ENCODE measurements at places on chromosomes 1 and 21.

- DNase-seq = no peak
Observed at GRCh38 chr1:85847356-85847755, 139.1 kb upstream of the ZNHIT6 start.

GRCh38 chr21:29914326-29914725, 25.5 kb downstream of the GRIK1 start:
- no peak for DNase-seq

DNA sequence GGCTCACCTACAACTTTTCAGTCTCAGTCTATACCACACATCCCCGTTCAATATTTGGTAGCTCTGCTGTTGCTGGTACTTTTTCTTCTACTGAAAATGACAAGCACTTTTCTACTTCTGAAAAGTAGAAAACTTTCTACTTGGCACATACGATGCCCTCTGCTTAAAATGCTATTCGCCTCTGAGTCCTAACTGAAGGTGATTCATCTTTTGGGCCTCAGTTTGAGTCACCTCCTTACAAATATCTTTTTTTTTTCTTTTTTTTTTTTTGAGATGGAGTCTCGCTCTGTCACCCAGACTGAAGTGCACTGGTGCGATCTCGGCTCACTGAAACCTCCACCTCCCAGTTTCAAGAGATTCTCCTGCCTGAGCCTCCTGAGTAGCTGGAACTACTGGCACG, 136.0 kb upstream of the CYYR1 start:
- no peak for DNase-seq

GRCh38 chr1:169949139-169949538, 55.4 kb upstream of the SCYL3 start:
- no peak for DNase-seq

DNA sequence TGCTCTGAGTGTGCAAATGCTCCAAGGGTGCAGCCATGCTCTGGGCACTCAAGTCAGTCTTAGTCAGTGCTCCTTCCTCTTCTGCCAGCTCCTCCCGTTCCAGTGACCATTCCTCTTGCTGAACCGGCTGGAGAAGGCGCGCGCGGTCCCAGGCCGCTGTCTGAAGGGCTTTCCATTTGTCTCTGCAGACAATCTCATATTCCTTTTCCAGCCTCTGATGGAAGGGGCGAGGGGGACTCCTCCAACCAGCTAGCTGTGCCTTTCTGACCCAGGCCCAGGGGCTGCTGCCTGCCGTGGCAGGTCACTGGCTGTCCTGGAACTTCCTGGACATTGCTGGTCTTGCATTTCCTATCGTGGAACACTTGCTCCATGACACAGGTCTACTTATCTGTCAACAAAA, 67.5 kb downstream of the RIPK4 start:
- DNase-seq = no peak

DNA sequence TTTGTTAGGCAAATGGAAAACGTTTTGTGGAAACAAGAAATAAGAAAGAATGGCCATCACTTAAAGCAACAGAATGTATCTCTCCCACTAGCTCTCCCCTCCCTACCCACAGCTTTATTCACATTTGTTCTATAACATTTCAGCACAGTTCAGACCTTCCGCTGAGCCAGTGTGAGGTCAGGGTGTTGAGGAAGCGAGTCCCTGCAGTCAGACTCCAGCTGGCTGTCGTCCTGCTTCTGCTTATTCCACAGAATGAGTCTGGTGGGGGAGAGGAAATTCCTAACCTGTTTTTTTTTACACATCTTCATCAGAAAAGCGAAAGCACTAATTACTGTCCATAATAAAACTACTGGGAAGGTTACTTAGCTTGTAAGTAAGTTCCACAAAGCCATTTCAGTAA, 39.0 kb downstream of the MRPL39 start:
- DNase-seq = no peak

DNA sequence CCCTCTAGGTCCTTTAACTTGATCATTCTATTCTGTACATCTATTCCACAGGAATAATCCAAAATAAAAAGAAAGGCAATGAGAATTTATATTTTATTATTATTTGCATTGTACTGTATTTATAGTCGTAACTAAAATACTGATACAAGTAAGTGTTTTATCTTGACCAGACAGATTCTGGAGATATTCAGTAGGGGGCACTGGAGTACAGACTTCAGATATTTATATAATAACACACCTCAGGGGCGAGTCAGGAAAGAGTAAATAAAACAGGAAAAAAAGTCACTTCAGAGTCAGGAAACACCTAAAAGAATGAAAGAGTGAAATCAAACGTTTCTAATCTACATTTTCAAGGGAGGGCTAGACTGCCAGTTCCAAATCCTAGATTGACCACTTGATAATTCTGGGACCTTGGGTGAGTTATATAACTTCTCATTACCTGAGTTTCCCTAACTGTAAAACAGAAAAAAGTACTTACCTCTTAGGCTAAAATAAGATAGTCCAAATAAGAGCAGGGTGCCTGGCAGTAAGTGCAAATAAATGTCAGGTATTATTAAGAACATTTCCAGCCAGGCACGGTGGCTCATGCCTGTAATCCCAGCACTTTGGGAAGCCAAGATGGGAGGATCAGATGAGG, 31.1 kb upstream of the MTF1 start:
- DNase-seq = no peak

- no peak for DNase-seq
Observed at GRCh38 chr1:40017951-40018575, 22.5 kb upstream of the CAP1 start.

DNA sequence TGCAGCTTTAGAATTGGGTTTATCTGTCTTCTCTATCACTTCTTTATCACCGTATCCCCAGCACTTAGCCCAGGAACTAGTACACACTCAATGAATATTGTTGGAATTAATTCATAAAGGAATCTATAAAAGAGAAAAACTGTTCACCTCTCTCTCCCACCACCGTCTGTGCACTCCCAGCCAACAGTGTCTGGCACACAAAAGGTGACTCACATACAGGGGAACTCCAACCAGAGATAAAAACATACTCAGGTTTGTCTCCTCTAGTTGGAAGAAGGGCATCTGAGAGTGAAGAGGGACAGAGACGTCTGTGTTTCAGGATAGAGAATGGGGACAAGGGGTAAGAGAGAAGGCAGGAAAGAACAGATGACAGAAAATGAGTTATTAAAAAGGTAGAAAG, 10.0 kb downstream of the ITLN1 start:
- no peak for DNase-seq

- no peak for DNase-seq
Observed at GRCh38 chr1:58702261-58703141, 2.6 kb upstream of the MYSM1 start.

DNA sequence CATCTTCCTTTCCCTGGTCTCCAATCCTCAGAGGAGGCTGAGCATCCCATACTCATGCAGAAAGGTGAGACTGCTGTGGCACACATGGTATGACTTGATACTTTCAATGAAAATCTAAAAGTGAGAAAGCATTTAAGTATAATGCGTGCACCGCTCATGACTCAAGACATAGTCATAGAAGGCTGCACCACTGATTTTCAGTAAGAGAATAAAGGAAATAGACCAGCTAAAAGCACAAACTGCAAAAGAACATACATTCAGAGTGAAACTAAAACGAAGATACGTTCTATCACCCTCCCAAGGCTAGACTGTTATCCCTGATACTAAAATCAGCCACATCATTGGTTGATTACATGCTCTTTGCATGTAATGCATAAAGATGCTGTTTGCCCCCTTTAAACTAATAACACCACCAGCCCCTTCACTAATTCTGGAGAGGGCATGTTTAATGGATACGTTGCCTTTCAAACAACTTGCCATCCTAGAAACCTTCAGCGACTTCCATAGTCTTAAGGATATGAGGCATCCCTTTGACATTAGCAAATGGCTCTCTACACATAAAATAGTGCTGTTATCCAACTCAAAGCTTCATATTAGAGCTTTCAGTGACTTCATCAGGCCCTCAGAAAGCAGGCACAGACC, 2.1 kb downstream of the PLD5 start:
- no peak for DNase-seq

GRCh38 chr1:230205719-230206198, 138.7 kb downstream of the GALNT2 start:
- DNase-seq = no peak

DNA sequence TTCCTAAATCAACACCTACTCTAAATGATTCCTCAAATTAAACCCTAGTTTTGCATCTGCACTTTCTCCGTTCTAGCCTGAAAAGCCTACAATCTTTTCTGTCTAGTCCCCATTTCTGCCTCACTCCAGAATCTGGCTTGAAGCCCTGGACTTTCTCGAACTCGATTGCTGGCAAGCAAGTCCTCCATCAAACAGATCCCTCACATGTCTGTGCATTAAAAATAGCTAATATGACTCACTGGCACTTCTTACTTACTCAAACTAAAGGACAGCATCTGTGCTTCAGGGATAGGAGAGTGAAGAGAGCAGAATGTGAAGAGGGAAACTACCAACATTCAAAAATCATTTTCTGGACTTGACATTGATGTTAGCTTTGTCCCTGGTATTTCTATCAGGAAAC, 51.8 kb upstream of the CXADR start:
- no peak for DNase-seq

- no peak for DNase-seq
Observed at GRCh38 chr1:178004926-178005391, 35.1 kb upstream of the SEC16B start.

DNA sequence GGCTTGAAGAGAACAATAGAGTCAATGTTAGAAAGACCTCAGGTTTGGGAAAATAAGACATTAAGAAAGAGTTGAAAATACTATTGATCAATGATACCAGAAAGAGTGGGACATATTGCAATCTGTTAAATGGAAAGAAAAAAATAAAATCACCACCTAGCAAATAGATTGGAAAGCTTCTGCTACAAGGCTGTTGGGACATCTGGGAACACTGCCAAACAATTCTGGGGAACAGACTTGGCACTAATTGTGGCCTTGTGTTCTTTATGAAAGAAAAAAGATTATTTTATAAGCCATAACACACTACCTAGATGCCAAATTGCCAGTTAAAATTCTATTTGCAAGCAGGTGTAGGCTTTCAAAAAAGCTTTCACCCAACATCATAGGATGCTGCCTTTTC, 137.8 kb downstream of the TSEN15 start:
- no peak for DNase-seq

DNA sequence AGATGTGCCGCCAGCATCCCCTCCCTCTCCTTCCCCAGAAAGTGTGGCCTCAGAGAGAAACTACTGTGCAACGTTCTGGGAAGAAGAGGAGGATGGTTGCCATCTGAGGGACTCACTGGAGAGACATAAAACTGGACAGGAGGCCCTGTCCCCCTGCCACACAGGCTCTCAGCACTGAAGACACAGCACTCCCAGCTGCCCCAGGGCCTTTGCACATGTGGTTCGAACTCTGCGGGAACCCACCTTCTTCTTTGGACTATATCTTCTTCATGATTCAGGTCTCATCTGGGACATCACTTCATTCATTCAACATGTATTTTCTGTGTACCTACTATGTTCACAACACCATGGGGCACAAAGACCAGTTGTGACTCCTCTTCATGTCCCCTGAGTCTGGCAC, 17.4 kb downstream of the IGSF21 start:
- DNase-seq = no peak

DNA sequence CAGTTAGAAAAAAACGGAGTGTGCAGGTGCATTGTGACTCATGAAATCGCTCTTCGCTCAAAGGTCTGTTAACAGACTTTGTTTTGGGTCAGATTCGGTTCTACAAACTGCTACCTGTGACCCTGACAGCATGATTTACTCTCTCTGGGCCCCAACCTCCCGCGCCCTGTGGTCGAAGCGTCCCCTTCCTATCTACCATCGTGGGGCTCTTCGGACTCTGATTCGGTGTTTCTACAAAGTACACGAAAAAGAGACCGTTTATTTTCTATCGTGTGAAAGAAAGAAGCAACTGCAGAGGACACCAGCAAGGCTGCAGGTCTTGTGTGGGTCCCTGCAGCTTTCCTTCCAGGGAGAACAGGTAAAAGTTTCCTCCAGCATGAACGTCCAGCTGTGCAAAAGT, 29.4 kb upstream of the SLC19A1 start:
- no peak for DNase-seq

GRCh38 chr1:57329937-57330336, 93.9 kb downstream of the DAB1 start:
- DNase-seq = no peak

DNA sequence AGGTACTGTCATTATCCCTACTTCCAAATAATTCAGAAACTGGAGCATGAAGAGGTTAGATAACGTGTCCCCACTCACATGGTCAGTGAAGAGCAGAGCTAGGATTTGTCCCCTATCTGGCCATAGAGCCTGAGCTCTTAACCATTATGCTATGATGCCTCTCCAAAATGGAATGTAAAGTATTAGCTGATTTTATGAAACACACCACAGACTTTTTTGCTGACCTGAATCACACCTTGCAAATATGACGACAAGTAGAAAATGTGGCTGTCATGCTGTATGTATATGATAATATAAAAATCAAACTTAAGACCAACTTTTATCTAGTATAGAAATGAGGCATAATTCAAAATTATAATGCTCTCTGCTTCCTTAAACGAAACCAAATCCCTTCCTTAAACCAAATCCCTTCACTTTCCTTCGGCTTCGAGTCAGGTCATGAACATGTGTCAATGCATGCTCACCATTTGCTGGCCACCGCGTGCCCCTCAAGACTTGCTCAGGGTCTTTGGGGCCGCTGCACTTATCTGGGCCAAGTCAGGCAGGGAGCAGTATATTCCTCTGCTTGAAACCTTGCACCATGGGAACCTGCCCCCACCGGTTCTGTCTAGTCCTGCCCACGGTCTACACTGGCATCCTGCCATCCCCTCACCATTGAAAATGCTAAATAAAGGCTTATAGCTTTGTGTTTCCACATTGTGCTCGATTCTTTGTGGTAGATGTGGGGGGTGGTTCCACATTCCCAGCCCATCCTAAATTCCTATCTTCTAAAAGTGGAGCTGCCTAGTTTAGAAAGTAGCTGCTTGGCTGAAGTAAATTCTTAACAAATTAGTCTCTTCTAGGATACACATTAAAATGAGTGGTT, 1.6 kb upstream of the TMCC2 start:
- no peak for DNase-seq

DNA sequence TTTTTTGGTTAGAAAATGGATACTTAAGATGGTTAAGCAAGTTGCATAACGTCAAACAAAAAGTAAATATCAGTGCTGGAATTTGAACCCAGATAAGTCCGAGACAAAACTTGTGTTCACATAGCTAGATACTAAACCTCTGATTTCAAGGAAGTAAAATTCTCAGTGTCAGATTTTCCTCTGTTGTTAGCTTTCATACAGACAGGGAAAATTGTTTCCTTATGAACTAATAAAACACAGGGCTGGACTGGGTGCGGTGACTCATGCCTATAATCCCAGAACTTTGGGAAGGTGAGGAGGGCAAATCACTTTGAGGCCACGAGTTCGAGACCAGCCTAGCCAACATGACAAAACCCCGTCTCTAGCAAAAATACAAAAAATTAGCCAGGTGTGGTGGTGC, 51.3 kb downstream of the PCNX2 start:
- no peak for DNase-seq

- no peak for DNase-seq
Observed at GRCh38 chr1:26863685-26864077, 732 bp downstream of the SFN start.

Data from T-helper 2 cell treated with Interferon-gamma antibody and Interleukin-4, amounts not matched to agents 5 μg/mL and 100 μg/mL, for 36 hours (primary cell).